Stomach (tissue), 19 donors: ENCODE measurements at places on chromosomes 7 and 10.

DNA sequence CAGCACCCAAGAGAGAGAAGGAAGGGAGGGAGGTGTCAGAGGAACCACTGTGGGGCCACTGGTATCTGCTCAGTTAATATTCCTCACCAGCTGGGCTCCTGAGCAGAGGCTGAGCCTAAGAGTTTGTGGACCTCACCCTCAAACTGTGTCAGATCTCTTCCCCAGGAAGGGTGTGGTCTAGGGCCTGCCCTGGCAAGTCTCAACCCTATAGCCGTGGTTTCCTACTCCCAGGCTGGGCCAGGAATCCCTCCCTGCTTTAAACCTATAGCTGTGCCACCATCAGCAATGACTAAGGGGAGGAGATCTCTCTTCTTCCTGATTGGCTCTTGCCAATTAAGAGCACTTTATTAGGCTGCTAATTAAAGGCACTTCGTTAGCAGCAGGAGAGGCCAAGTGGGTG lies 29.9 kb downstream of the POLL start:
- no peak for DNase-seq

- DNase-seq, result no peak
Measured at GRCh38 chr10:102491136-102491535, 11.4 kb downstream of the ACTR1A start.

DNA sequence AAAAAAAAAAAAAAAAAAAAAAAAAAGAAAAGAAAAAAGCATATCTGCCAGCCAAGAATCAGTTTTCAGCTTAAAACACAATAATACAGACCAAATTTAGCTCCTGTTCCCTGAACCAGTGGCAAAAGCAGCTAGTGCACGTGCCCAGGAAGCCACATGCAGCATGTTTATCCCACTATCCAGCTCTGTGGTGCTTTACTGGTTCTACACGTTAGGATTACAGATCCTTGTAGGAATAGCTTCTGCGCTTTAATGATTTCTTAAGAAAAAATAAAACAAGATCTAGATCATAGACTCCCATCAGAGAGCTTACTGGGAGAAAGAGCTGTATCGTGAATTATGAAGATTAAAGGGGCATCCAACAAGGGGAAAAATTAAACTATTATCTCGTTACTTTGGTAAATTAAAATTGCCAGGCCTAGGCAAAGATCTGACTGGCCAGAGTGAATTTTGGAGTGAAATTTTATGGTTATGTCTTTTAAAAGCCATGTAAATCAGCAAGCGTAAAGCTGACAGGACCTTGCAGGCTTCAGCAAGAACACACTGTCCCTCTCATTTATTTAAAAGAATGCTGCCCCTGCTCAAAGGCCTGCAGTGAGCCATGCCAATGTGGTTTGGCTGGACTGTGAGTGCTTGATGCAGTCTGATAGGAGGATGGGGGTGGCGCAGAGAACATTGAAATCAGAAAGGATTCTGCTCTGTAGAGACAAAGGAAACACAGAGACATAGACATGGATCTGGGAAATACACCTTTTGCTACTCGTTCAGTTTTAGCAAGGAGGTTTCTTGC lies 177.3 kb upstream of the PHYHIPL start:
- no peak for DNase-seq

DNA sequence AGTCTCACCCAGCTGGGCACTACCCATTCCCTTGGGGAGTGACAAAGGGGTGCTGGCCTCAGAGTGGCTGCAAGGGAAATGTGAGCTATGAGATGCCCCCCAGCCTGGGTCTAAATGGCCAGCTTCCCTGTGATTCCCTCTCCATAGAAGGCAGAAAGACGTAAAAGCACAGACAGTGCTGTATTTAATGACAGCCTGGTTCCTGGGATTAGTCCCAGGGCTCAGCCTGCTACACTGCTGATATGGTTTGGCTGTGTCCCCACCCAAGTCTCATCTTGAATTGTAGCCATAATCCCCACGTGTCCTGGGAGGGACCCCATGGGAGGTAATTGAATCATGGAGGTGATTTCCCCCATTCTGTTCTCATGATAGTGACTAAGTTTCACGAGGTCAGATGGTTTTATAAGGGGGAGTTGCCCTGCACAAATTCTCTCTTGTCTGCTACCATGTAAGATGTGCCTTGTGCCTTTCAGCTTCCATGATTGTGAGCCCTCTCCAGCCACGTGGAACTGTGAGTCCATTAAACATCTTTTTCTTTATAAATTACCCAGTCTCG lies 23.9 kb upstream of the CALN1 start:
- DNase-seq, result no peak

GRCh38 chr7:101422356-101423195 lies 59.9 kb downstream of the COL26A1 start:
- DNase-seq, result no peak

DNA sequence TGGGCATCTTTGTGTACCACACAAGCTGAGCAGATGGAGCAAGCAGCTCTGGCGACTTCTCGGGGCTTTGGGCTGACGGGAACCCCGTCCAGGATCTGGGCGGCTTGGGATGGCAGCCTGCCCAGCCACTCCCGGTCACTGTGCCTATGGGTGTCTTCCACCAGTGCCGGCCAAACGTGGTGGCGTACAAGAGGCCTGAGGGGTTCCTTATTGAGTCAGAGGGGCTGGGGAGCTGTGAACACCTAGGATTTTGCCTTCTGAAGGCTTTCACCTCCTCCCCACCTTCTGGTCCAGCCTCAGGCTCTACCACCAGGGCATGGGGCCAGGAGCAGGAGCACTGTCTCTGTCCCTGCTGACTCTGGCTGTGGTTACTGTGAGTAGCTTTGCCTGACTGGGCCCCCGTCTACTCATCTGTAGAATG lies 71.8 kb upstream of the PPIF start:
- no peak for DNase-seq
